ENCODE measurements at places on chromosomes 12 and 14.

- no peak for DNase-seq
Measured at GRCh38 chr14:102760496-102761193, 16.6 kb upstream of the TRAF3 start.

- no peak for DNase-seq
Measured at GRCh38 chr14:78029601-78030372, 140.4 kb upstream of the NRXN3 start.

DNA sequence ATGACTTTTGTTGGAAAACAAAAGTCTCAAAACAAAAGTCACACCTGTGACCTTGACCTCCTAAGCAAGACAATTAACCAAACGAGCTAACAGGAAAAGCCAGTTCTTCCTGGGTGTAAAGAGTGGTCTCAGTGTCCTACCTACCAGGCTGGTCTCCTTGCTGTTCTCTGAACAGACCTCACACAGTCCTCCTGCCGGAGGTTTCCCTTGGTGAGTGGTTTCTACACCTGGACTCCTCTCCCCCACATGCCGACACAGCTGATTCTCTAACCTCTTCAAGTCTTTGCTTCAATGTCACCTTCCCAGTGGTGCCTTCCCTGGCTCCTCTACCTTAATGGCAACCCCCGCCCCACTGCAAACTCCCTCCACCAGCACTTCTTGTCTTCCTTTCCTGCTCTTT, 238.6 kb downstream of the ZFP36L1 start:
- DNase-seq = no peak

- no peak for DNase-seq
Measured at GRCh38 chr12:12297201-12297830, 30.5 kb upstream of the LRP6 start.

DNA sequence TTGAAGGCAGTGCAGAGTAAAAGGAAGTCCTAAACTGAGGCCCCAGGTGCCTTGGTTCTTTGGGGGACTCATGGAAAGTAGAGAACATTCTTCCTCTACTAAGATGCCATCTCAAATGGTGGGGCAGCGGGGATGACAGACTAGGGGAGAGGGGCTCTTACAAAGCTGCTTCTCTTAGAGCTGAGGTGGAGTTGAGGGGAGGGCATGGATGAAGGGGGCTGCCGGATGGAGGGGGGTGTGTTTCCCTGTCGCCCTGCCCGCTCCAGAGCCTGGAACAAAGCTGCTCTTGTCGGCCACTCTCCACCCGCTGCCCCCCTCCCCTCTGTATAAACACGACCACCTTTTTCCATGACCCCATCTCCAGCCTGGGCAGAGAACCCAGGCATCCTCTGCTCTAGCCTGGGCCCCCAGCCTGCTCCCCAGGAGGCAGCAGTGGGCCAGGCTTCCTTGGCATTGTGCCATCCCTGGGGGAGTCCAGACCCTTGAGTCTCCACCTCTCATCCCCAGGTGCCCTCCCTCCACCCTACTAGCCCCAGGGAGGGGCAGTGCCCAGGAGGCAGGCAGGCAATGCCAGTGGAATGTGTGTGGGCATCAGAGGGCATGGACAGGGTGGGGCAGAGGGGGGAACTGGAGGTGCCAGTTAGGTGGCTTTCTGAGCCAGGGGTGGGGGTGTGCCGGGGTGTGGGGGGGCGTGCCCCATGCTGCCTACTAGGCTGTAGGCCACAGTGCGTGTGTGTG, 1.7 kb downstream of the RARG start:
- DNase-seq = no peak

GRCh38 chr14:50862036-50862570, 9.8 kb upstream of the ABHD12B start:
- DNase-seq = no peak

GRCh38 chr14:104514156-104514848, 65.3 kb upstream of the C14orf180 start:
- DNase-seq = no peak

DNA sequence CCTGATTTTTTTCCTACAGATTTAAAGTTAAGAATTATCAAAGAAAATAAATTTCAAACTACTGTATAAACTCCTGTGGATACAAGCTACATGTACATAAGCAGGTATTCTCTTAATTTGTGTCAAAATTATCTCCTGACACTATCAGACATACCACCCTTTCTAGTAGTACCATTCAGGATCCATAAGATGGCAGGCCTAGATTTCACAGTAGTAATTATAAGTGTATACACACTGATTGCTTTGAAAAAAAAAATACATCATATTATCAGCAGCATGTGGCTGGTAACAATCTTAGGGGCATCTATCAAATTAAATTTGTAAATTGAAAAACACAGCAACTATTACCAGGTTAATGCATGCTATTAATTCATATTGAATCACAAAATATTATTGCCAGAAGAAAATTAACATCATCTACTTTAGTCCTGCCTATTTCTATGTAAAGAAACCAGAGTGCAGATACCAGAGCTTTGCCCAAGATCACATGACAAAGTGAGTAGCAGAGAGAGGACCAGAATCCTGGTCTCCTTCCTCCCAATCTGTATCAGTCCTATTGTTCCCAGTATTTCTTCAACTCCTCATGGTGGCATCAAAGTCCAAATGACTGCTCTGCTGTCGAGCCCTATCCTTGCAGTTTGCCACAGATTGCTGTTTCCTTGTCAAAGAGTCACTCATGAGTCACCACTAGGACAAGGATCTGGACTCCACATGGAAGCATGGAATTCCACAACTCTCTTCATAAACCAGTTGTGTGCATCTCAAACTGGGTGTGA, 27.7 kb upstream of the CALM1 start:
- DNase-seq = no peak

- no peak for DNase-seq
Measured at GRCh38 chr12:53053218-53054111, 3.6 kb downstream of the TNS2 start.

GRCh38 chr14:85003805-85004204, 526.1 kb upstream of the FLRT2 start:
- DNase-seq = no peak

DNA sequence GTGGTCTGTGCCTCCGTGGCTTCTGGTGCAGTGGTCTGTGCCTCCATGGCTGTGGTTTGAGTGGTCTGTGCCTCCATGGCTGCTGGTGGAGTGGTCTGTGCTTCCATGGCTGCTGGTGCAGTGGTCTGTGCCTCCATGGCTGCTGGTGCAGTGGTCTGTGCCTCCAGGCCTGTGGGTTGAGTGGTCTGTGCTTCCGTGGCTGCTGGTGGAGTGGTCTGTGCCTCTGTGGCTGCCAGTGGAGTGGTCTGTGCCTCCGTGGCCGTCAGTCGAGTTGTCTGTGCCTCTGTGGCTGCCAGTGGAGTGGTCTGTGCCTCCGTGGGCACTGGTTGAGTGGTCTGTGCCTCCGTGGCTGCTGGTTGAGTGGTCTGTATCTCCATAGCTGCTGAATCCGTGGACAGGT, 10.1 kb downstream of the SELPLG start:
- DNase-seq = no peak

DNA sequence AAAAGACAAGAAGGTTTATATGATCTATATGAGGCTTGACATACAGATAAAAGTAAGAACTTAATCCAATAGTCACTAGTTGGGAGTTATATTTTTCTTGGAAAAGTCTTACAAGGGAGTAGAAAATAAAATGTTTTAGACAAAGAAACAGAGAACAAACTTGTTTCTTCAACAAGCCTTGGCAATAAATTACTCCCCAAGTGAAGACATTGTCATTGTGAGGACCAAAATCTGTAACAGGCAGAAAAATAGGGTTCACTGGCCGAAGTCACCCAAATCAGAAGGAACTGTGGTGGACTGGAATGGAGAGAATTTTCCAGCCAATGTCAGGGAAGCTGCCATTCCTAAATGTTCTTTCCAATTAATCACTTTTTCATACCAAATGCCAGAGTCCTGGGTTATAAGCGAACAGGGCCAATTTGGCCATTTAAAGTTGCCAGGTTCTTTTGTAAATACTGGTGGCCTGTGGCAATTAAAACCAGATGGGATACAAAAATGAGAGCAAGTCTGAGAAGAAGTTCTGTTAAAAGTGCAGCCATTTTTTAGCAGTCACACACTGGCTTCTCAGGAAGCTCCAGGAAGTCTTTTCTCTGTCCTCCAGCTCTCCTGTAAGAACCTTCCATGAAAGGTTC, 117.3 kb upstream of the OVCH1 start:
- no peak for DNase-seq

- DNase-seq = no peak
Measured at GRCh38 chr12:100437038-100437841, 36.4 kb upstream of the NR1H4 start.

DNA sequence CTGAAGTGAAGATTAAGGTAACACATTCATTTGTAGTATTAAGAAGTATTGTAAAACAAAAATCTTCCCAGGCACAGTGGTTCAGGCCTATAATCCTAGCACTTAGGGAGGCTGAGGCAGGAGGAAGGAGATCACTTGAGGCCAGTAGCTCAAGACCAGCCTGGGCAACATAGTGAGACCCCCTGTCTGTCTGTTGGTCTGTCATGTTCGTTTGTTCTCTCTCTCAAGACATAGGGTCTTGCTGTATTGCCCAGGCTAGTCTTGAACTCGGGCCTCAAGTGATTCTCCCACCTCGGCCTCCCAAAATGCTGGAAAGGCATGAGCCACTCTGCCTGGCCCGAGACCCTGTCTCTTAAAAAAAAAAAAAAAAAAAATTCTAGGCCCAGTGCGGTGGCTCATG, 6.7 kb downstream of the TULP3 start:
- no peak for DNase-seq

DNA sequence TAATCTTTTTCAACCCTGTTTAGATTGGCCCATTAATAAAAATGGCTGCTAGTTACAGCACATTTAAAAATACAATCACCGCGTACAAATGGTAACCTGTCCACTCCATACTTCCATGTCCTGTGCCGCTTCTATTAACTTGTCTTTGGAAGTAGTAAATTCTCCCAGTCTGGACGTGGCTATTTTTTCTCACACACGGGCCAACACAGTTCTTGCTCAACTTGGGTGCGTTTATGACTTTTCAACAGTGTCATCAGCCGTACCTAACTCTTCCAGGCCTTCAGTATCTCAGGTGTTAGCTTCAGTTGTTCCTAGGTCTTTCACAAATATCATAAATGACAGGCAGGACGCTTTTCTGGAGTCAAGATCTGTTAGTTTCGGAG, 475 bp upstream of the PCNX1 start:
- DNase-seq = no peak

DNA sequence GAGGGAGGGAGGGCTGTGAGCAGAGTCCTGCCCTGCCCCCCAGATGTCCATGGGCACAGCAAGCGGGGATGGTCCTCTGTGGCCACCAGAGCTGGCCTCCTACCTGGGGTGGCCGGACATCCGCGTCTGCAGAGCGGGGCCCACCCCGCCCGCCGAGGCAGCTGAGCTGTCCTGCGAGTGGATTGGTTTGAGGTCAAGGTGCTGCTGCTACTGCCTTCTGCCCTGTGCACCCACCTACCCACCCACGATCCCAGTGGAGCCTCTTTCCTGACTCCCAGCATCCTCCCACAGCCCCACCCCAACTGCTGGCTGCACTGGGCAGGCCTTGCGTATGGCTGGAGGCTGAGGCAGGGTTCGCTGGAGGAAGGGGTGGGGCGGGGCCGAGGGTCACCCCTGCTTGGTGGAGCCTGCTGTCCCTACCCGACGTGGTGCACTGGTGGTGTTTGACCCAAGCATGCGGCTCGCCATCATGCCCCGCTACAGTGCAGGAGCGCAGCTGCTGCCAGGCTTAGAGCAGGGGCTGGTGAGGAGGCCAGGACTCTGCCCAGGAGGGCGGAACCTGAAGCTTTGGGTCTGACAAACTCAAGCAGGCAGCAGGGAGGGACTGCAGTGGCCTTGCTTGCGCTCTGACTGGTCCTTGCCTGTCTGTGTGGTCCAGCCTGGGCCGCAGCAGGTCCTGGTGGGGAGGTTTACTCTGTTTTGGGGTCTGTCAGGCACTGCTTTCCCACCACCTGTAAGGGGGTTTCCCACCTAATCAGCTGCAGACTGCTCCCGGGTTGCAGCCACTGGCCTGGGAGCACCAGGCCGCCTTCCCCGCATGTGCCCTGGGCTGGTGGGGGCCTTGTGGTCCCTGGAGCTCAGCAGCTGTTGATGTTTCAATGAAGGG, 23.7 kb downstream of the CEP170B start:
- DNase-seq = no peak

DNA sequence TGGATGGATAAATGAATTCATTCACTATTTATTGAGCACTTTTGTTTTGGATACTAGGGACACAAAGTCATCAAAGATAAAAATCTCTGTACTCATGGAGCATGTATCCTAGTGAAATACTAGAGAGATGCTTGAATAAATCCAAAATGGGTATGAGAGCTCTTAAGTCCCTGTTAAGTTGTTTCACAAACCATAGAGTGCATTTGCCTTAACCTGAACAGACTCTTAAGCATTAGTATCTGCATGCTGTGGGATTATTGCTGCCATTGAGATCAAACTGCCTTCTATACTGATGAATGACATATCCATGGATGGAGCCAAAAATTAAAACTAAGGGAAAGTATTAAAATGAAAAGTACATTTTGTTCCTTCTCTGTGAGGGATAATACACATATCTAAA, 206.5 kb upstream of the KRR1 start:
- no peak for DNase-seq

- DNase-seq = no peak
Measured at GRCh38 chr14:22848351-22849164, 12.2 kb downstream of the MMP14 start.

DNA sequence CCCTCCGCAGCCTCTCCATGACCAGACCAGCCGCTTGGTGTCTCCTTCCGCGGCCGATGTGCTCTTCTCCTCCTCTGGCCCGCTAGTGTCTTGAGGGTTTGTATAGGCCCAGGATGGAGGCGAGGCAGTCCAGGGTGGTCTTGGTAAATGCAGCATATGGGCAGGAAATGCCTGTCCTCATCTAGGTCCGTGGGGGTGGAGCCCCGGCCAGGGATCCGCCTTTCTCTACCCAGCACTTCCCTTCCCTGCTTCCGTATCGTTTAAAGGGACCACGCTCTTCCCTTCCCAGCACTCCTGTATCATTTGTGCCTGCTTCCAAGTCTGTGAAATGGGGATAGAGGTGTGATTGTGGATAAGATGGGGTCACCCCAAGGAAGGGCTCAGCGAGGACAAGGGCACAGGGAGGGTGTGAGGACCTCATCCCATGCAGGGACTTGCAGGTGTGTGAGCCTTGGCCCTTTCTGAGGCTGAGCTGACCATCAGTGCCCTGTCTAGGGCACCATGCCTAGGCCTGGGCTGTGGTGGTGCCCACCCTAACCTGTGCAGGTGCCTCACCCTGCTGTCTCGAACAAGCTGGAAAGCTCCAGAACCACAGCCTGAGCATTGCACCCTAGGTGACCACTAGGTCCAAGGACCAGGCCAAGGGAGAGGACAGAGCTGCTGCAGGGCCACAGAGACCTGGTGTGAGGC, 326.8 kb upstream of the RTL1 start:
- DNase-seq = no peak

DNA sequence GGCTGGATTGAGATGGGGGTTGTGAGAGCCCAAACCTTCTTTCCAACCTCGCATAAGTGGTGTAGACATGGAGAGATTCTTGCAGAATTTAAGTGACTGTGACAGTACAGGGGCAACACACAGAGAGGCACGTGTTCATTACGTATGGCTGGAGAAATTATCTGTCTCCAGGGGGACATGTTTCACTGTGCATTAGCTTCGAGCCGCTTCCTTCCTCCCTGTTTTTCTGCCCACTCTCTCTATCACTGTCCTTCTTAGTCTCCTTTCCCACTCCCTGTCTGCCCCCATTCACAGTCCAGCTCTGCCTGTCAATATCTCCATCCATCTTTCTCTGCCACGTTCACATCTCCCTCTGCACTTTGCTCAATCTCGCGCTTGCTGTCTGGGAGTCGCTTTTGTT, 11.5 kb upstream of the C14orf93 start:
- DNase-seq = no peak
